ENCODE measurements at places on chromosomes 16 and 17. TPM values are rescaled to one million over a fixed set of nuclear protein-coding genes. Genes with fewer than 3 reads are reported as not detected.

The NPIPA5 gene
- 0.78 TPM for total RNA-seq

The ZNF598 gene
- total RNA-seq, result 13.7 TPM

The SLC38A8 gene
- not detected for total RNA-seq

The ERN2 gene
- total RNA-seq, result 0.11 TPM

The CKLF gene
- total RNA-seq, result 47.5 TPM

The TNFRSF13B gene
- total RNA-seq, result not detected

The DECR2 gene
- total RNA-seq, result 10.5 TPM

The SOST gene
- not detected for total RNA-seq

The KRTAP9-8 gene
- not detected for total RNA-seq

The SLC35G6 gene
- not detected for total RNA-seq

The KRTAP2-3 gene
- 0.26 TPM for total RNA-seq

The HS3ST3A1 gene
- 5.9 TPM for total RNA-seq

The WSCD1 gene
- total RNA-seq, result 0.32 TPM

The BEAN1 gene
- total RNA-seq, result 0.11 TPM

The DLX3 gene
- 6.5 TPM for total RNA-seq

The SLC16A6 gene
- not detected for total RNA-seq

The KRTAP1-1 gene
- total RNA-seq, result not detected

The MYH1 gene
- not detected for total RNA-seq

The KRTAP4-1 gene
- total RNA-seq, result not detected

The KRT24 gene
- total RNA-seq, result not detected

The NPIPB2 gene
- 2.5 TPM for total RNA-seq

The HBA1 gene
- total RNA-seq, result not detected

The TERB1 gene
- total RNA-seq, result 0.22 TPM

The NPIPB4 gene
- 37.4 TPM for total RNA-seq

The MYL11 gene
- not detected for total RNA-seq

The TMEM88 gene
- 1.2 TPM for total RNA-seq

The CLEC18C gene
- 0.13 TPM for total RNA-seq

The KRT38 gene
- total RNA-seq, result not detected

The CCL18 gene
- total RNA-seq, result not detected

The FLYWCH2 gene
- 37.6 TPM for total RNA-seq

The SLC6A2 gene
- total RNA-seq, result not detected

The GALR2 gene
- total RNA-seq, result not detected

The HSD17B1 gene
- 0.39 TPM for total RNA-seq

The UTS2R gene
- not detected for total RNA-seq

The FBXL19 gene
- 12.0 TPM for total RNA-seq

The DGKE gene
- total RNA-seq, result 6.1 TPM

The OR3A3 gene
- total RNA-seq, result not detected

The KRTAP16-1 gene
- total RNA-seq, result not detected

The AGRP gene
- not detected for total RNA-seq

The YBX2 gene
- 0.13 TPM for total RNA-seq

The TEKT1 gene
- total RNA-seq, result not detected

The EMC6 gene
- total RNA-seq, result 11.5 TPM

All from articular chondrocyte of knee joint (primary cell).